Astrocyte of the cerebellum (primary cell): ENCODE measurements at places on chromosomes 16 and 17.

DNA sequence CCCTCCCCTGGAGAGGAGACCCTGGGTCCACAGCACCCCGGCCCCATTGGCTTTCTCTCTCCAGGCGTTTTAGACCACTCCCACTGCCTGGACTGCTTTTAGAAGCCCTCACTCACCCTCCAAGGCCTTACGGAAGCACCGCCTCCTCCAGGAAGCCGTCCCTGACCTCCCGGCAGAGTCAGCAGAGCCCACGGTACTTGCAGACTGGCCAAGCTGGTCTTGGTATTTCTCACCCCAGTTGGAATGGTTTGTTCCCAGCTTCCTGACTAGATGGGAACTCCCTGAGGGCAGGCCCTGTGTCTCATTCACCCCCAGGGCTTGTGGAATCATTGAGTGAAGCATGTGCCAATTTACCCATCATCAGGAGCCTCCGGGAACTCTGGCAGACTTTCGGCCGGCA is 9.2 kb downstream of the SCGB1C2 start:
- no peak for DNase-seq

DNA sequence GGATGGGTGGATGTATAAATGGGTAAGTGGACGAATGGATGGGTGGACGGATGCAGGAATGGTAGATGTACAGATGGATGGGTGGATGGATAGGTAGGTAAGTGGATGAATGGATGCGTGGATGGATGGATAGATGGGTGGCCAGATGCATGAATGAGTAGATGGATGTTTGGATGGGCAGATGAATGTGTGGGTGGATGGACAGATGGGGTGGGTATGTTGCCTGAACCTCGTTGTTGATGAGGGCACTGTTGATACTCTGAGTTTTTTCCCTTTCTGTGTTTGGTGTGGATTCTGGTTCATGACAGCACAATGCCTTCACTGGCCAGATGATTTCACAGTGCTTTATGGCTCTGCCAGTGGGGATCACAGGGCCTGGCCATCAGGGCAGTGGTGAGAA is 208.3 kb downstream of the NPIPB11 start:
- DNase-seq, result no peak

DNA sequence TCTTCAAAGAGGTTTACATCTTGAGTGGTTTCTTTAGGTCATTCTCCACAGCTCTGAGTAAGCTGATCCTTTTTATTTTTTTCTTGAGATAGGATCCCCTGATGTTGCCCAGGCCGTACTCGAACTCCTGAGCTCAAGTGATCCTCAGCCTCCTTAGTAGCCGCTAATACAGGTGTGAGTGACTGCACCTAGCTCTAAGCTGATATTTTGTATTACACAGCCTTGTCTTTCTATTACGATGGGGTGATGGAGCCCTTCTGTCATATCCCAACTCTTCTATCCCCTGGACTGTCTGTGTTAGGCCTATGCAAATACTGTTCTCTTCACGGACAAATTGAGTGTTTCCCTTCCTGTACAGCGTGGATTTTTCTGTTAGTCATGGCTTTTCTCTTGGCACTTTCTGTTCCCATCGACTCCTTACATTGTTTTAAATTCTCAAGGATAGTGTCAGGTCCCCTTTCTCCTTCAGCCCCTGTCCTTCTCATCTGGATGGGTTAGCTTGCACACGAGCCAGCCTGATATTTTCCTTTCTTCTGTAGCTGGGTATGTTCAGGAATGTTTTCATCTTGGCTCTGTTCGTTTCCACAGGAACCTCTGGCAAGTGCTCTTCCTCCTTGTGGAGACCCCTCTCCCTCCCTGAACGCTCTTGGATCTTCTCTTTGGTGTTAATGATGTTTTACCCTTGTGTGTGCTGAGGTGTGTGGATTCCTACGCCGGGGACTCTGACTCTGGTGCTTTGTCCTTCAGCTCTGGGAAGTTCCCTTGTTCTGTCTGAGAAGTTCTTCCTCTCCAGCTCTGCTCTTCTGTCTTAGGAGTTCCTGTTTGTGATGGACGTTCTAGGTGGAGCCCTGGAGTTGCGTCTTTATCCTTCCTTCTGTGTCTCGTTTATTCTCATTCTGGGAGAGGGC is 2.3 kb downstream of the BANP start:
- no peak for DNase-seq

DNA sequence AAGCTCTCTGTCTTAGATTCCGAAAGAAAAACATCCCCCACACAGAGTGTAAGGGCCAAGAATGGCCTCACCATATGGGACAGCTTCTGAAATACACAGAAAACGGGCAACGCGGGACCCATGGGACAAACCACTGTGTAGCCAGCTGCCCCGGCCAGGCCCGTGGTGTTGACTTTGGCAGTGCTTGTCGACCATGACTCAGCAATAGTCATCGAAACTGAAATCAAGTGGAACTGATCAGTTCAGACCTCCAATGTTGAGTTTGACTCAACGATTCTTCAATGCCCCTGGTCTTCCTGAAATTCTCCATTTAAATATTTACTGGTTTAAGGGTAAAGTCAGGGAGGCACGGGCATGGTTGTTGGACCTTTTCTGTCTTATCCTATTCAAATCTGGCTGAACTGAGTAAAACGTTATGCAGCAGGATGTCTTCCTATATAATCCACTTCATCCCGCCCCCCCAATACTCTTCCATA is 27.5 kb downstream of the ZFHX3 start:
- peak; percentile 90 for DNase-seq

DNA sequence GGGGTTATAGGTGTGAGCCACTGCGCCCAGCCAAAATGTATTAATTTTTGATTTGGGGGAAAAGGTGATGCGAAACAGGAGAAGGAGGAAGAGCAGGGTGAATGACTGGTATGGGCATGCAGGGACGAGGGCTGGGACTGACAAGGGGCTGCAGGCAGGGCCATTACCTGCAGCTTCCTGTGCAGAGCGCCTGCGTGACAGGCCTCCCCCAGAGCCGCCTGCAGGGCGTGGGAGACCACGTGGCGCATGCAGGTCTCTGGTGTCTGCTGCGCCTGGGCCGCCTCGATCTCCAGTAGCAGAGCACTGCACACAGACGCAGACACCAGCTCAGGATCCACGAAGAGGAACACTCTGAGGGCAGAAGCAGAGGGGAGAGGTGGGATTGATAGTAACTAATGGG is 32.4 kb downstream of the PIK3R6 start:
- no peak for DNase-seq

- DNase-seq, result no peak
These were observed 40.6 kb upstream of the CACNG4 start for GRCh38 chr17:66923886-66924285.

GRCh38 chr17:38563362-38564253 is 42.1 kb downstream of the SRCIN1 start:
- DNase-seq, result no peak

GRCh38 chr17:41334385-41335305 is 16.0 kb downstream of the KRT33A start:
- no peak for DNase-seq

GRCh38 chr17:45306623-45307022 is 10.2 kb downstream of the MAP3K14 start:
- DNase-seq, result no peak
